Activated effector memory CD4-positive, alpha-beta T cell treated with Interleukin-2 at 50 U/mL for 16 hours (primary cell): ENCODE measurements at places on chromosomes 12 and 14.

DNA sequence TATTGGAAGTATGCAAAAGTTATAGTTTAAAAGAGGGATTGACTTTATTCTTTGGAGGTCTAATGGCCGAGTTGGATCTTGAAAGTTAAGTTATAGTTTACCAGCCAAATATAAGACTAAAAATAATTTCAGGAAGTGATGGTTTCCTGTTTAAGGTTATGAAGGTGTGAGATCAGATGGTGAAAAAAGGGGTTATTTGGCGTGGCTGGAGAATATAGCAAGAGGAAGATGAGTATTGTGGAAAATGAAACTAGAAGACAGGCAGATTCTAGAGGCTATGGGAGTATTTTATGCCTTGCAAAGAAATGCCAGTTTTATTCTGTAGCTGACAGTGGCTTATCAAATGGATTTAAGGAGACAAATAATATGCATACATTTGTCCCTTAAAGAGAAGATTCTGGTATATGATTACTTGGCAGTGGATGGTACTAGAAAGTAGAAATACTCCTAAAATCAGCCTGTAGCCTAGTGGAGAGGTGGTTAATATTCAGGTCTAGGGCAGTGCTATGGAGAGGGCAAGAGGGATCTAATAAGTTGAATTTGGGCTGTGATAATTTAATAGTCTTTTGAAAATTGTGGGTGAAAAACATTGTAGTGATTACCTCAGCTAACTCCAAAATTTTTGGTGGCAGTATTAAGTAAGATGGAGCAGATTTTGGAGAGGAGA lies 1091.8 kb upstream of the ATXN7L3B start:
- no peak for DNase-seq

- DNase-seq = no peak
Measured at GRCh38 chr14:101062065-101062450, 158.5 kb upstream of the RTL1 start.

GRCh38 chr12:67989184-67989920 lies at the start of gene IFNG-AS1:
TSS of gene IFNG-AS1 (plus strand) at chr12:67989447.
- peak; percentile 2 for DNase-seq

DNA sequence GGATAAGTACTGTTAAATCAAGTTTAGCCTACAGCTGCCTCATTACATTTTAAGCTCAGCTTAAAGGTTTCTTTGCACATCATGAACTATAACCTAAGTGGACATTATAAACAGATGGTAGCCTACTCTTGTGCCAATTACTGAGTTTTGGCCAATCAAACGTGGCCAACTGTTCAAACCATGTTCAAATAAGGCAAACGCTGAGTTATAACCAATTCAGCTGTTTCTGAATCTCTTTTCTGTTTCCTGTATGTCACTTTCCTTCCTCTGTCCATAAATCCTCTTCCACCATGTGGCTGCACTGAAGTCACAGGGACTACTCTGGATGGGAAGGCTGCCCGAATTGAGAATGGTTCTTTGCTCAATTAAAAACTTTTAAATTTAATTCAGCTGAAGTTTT lies 98.4 kb downstream of the BCAT1 start:
- DNase-seq = no peak

- no peak for DNase-seq
Measured at GRCh38 chr12:94575024-94575423, 75.3 kb downstream of the TMCC3 start.

GRCh38 chr12:132641811-132642650 lies 23.5 kb downstream of the P2RX2 start:
- DNase-seq = no peak

DNA sequence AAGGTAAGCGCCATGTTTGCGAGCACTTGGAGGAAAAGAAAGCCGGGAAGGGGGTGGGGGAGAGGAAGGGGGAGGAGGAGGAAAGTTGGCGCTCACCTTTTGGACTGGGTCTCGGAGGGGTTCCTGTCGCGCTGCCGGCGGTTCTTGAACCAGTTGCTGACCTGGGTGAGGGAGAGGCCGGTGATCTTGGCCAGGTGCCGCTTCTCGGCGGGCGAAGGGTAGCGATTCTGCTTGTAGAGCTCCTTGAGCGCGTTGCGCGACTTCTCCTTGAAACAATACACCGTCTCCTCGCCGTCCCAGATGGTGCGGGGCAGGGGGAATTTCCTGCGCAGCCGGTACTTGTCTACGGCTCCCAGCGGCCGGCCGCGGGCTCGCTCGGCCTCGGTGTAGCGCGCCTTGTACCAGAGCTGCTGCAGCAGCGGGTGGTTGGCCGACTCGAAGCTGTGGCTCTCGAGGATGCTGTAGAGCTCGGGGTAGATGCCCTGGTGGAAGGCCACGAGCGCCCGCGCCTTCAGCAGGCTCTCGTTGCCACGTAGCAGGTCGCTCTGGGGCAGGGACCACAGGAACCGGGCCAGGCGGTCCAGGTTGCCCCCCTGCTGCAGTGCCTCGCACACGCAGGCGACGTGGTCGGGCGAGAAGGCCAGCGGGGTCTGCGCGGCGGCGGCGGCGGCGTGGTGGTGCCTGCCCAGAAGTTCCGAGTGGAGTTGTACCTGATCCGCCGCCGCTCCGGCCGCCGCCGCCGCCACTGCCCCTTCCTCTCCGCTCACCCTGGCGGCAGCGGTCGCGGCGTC lies 840 bp downstream of the SIX4 start:
- no peak for DNase-seq

DNA sequence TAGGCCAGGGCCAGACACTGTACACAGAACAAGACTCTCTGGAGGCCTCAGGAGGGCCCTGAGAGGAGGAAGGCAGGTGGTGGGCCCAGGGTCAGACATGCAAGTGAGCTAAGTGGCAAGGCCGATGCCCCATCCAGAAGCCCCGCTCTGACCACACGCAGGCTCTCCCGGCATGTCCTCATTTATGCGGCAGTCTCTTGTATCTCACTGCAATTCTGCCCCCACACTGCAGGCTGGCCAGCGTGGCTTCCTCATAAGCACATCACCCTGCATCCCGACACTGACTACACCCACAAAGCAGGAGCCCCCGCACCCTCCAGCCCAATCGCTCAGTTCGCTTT lies 17.5 kb downstream of the SSH1 start:
- DNase-seq = no peak

DNA sequence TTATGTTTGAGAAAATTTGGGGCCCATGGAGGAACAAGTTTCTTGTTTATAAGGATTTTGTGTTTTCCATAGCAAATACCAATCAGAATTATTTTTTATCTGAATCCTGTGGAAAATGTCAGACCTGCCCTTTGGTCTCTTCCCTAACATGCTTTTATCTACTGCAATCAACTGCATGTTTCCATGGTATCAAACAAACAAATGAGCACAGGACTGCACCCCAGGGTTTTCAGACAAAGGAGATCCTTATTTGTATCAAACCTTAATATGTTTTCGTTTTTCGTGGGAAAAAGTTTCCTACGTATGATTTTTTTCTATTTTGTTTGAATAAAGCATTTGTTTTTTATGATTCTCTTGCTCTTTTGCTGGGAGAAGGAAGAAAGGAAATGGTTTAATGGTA lies 91.1 kb downstream of the GPR135 start:
- no peak for DNase-seq

DNA sequence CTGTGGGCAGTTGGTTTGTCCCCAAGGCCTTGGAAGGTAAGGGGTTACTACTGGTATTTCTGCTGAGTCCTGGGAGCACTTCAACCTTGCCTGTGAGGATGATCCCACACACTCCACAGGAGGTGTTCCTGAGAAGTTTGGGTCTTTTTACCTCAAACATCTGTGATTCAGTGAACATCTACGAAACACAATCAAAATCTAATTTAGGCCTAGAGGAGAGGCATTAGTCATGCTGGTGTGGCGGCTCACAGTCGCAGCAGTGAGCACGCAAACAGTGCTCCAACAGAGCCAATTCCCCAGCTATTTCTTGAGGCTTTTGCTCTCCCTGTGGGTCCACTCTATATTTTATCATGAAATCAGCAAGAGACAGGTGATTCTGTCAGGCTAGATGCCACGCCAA lies 107.6 kb downstream of the APAF1 start:
- DNase-seq = no peak

DNA sequence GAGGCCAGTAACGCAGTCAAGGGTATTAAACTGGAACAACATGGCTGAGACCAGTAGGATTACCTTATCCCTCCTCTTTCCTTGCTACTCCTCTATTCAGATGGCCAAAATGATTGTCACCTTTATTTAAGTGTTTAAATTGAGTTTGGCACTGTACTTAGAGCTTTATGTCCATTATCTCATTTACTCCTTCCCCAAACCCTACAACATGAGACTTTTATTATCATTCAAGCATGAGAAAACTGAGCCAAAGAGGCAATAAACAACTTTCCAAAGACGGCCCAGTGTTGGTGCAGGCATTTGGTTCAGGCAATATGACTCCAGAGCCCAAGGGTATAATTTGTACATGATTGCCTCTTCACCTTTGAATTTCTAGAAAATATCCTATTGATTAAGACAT lies 370.9 kb upstream of the KITLG start:
- no peak for DNase-seq

GRCh38 chr14:52850451-52850909 lies 59.1 kb upstream of the GNPNAT1 start:
- DNase-seq = no peak

DNA sequence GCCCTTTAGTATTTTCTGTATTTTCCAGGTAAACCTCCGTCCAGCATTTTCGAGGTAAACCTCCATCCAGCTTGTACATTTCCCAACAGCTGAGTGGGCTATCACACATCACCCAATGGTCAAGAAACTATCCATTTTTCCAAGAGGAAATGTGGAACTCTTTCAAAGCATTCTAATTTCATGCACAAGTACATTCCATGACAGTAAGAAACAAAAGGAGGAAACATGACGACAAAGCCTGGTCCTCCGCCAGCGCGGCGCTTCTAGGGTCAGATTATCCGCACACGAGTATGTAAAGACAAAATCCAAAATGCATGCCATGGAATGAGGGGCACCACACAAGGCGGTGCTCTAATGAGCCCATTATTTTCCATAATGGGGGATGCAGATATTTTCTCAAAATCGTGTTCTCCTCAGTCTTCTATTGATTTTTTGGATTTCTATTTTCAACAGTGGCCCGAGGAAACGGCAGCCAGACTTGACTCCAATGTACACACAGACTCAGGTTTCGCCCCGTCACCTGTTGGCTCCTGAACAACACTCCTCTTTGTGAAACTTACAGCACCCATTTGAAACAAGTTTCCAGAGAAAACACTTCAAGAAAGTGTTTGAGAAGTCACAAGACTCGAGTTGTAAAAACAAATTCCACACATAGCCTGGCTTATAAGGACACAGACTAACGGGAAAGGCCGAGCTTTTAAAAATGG lies 107.4 kb downstream of the PRICKLE1 start:
- no peak for DNase-seq

DNA sequence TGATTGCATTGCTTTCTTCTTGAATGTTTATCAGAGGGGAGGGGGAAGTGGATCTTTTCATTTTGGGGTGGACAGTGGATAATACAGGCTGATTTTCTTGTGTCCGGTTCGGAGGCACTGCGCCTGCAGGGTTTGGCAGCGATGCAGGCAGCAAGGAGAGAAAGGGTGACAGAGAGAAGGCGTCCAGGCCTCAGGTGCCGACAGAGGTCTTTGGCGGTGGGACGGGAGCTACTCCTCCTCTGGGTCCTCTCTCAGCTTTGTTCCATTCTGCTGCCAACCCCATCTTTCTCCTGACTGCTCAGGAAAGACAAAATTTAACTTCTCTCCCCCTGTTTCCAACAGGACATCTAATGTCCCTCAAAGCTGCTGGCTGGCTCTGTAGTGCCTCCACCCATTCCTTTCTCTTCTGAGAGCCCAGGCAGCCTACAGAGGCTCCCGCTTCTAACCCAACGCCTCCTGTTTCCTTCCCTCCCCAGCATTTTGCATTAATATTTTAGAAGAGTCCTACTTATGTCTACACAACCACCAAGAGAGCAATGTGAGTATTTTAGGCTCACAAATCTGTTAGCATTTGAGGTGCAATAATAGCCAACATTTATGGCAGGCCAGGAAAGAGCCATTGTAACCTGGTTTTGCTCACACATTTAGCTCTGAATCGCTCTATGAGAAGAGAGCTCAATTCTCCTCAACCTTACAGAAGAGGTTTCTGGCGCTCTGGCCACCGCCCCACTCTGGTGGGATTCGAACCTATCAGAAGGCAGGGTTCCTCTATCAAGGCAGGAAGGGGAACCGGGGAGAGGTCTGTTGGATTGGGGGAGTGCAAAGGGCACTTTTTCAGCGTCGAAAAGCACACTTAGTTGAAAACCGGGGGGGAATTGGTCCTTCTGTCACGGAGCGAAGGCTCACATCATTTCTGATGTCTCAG lies 7.1 kb upstream of the TBX5 start:
- DNase-seq = no peak

- no peak for DNase-seq
Measured at GRCh38 chr14:76133103-76133502, 18.6 kb upstream of the GPATCH2L start.

- DNase-seq = no peak
Measured at GRCh38 chr12:107027636-107028053, 40.7 kb upstream of the MTERF2 start.

DNA sequence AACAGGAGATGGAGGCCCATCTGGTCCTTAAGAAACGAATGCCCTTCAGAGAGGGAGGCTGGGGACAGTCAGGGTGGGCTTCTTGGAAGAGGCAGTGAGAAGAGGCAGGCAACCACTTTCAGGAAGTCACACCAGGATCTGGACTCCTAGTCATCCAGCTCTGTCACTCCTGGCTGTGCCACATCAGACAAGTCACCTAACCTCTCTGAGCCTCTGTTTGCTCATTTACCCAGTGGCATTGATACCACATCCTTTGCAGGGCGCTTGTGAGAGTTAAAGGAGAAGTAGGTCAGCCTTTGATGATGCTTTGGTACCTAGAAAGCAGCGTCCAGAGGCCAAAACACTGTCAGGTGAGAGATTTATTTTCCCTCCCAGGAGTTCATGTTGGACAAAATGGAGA lies 11.1 kb downstream of the CCDC197 start:
- DNase-seq = no peak

DNA sequence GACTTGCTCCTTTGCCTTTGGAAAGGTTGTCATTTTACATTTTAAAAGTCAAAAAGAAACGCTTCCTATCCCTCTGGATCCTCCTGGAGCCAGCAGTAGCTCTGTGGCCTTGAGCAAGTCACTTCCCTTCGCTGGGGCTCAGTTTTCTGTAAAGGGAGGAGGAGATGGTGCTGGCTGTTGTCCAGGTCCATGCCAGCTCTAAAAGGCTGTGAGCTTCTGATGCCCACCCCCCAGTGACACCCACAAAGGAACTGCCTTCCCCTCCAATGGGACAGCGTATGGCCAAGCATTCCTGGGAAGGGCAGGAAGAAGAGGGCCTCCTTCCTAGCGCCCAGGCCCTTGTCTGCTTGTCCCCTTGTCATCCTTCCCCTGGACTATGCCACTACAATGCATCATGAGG lies 81.5 kb downstream of the NTF3 start:
- DNase-seq = no peak

- DNase-seq = no peak
Measured at GRCh38 chr14:95374239-95374997, 54.7 kb upstream of the CLMN start.

DNA sequence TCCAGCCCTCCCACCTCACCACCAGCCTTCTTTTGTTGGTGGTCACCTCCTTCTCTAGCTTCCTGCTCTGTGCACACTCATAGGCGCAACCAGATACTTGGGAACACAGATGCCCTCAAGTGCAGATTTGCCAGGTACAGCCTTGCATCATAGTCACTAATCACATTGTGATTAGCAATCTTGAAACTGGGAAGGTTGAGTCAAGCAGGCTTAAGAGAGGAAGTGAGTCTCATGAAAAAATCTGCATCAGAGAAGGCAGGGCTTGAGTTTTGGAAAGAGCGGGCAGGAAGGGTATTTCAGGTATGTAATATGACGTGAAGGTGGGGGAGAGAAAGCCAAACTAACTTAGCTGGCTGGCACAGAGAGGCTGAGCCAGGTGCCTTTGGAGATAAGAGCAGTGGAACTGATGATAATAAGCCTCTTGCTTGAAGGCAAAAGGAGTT lies 2.7 kb upstream of the RABGGTA start:
- DNase-seq = no peak

- no peak for DNase-seq
Measured at GRCh38 chr12:104870797-104871196, 87.3 kb downstream of the SLC41A2 start.
